ENCODE measurements at places on chromosomes 2 and 18.

GRCh38 chr2:1156059-1156458 lies 205.4 kb downstream of the SNTG2 start:
- DNase-seq: no peak

DNA sequence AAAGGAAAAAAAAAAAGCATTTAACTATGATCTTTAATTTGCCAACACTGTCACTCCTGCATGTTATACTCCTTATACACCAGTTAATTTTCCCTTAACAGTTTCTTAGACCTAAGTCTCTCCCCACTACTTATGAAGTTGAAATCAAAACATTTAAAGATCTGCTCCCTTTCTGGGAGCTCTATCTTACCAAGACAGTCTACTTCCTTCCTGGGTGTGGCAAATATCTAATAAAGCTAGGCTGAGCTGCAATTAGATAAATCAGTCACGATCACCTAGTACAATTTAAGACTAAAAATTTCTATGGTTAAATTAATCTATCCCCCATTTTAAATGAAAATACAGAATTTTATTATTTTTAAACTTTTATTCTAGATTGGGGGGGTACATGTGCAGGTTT lies 33.4 kb downstream of the PUM2 start:
- no peak for DNase-seq

DNA sequence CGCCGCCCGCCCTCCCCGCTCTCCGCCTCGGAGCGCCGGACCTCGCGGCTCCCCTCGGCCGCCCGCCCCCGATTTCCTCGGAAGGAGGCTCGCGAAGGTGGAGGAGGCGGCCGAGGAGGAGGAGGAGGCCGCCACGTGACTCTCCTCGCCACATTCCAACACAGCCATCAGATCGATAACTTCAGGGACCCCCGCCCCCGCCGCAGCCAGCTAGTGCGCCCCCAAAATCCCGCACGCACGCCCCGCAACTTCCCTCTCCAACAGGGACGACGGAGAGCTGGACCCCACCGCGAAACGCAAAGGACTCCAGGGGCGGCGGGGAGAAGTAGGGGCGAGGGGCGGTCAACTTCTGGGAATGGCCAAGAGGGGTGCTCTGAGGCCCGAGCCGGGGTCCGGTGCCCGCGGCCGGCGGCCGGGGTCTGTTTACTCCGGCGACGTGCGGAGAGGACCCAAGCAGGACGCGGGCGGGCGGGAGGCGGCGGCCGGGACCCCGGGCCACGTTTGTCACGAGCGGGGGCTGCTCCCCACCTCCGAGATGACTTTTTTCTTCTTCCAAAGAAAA lies 2.0 kb downstream of the ZNF521 start:
- DNase-seq: peak; percentile 80

- DNase-seq: no peak
Observed at GRCh38 chr2:120699292-120699691, 36.4 kb upstream of the GLI2 start.

GRCh38 chr18:11990539-11990938 lies 9.2 kb downstream of the IMPA2 start:
- no peak for DNase-seq
